Stimulated activated CD4-positive, alpha-beta T cell treated with anti-CD3 and anti-CD28 coated beads, Interleukin-1b, Interleukin-23, amount 100 ng/mL, for 48 hours (primary cell): ENCODE measurements at places on chromosomes 1 and 21.
A peak's percentile ranks its signal among the peaks of the same experiment; 100 is the strongest.

GRCh38 chr1:1973716-1974642 is 29.6 kb downstream of the CFAP74 start:
- no peak for DNase-seq

DNA sequence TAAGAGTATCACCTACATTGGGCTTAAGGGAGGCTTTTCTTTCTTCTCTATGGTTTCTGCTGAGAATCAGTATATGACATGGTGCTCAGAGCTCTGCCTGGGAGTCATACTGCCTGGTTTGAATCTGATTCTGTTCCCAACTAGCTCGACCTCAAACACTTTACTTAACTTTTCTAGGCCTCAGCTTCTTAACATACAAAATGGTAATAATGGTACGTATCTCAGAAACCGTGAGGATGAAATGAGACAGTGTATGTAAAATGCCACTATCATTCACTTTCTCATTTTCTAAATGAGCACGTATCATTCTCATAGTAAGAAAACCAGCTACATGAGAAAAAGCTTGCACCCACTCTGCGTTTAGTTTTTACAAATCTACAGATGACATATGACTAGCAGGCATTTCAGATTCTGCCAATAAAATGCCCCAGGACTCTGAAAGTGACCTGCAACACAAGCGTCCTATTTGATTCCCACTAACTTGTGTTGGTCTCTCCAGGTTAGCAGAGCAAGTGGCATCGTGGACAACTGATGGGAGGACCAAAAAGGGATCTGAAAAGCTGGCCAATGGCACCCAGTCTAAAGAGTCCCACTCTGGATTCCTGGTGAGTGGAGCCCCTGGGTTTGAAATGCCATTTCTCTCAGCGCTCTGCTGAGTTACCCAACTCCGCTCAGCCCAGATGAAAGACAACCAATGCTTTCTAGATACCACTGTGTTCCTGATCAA is 6.1 kb downstream of the CTNNBIP1 start:
- peak; percentile 49 for DNase-seq

GRCh38 chr21:41832596-41833496 is 46.3 kb downstream of the PRDM15 start:
- DNase-seq = no peak

DNA sequence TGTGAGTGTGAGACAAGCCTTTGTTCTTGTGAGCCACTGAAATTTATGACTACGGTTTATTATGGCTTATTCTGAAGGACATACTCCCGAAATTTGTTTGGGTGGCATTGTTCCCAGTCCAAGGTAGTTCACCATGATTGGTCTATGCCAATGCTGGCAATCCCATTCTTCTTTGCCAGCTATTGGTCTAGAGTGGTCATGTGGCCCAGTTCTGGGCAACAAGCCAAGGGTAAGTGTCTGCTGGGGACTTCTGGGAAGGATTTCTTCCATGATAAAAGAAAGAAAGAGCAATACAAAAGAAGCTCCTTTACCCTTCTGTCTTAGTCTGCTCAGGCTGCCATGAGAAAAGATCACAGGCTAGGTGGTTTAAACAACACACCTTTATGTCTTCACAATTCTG is 201.6 kb downstream of the SLC35F3 start:
- no peak for DNase-seq

DNA sequence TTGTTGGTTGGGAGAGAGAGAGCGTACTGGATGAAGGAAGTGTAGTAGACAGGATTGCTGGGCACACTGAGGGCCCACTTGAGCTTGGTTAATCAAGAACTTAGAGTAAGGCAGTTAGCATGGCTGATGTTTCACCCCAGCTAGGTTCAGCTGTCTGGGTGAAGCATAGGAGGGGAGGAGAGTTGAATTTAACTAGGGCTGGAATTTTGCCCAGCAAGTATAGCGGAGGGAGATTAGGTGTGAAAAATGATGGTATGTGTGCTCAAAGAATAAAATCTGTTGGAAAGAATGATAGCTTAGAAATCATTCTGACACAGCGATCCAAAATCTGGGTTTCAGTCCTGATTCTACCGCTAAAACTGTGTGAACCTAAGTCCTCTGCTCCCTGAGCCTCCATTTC is 461.5 kb upstream of the PROX1 start:
- no peak for DNase-seq

DNA sequence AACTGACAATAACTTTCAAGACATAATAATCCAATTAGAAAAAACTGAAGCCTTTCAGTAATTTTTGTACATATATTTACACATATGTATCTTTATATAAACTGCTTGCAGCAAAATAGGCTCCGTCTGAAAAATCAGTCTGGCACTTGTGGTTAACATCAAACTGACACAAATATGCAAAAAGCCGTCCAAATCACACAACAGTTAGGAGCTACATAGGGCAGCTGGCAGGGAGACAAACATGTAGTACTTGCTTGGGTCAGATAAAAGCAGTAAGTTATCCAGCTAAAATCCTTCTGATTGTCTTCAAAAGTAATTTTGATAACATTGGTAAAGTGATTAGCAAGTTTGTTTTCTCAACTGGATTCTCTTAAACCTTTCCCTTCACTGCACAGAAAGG is 14.7 kb upstream of the GUCA2A start:
- no peak for DNase-seq

DNA sequence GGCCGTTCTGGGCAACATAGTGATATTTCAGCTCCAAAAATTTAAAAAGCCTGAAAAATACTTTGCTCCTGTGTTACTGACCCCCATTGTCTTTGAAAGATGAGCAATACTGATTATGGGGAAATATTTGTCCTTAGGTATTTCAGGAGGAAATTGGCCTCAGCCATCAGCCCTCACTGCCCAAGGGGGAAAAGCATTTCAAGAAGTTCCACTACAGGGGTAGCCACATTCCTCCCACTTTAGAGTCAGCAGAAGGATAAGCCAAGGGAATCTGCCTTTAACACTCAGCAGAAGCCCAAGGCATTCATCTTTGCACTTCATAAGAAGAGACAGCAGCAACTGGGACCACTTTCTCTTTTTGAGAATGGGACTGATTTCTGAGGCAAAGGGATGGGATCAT is 40.5 kb upstream of the ZNF326 start:
- no peak for DNase-seq

DNA sequence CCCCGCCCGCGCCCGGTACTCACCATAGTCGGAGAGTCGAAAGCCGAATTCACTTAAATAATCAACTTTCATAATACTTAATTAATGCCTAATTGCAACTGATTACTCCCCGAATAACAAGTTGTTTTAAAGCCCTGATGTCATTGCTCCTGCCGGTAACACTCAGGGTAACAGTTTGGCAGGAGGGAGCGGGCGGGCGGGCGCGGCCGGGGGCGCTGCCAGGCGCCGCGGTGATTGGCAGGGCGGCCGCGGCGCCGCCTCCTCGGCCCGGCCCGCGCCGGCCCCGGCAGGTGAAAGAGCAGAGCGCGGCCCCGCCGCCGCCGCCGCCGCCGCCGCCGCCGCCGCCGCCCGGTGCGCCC is 102.2 kb downstream of the CASZ1 start:
- DNase-seq = no peak

DNA sequence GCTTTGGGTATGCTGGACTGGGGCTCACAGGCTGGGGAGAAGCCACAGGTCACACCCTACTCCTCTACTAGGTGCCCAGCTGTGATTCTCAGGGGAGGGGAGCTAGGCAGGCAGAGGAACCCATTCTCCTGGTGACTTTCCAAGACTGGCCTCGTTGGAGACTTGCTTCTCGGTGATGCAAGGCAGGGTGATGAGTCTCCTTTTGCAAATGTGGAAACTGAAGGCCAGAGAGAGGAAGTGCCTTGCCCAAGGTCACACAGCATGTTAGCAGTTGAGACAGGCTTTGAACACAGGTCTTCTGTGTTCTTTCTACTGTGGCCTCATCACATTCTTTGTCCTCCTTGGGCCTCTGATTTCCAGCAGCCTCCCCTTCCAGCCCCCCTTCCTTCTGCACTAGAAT is 20.5 kb upstream of the C1QA start:
- DNase-seq = no peak

- no peak for DNase-seq
Measured at GRCh38 chr1:20284625-20285024, 6.0 kb upstream of the VWA5B1 start.

DNA sequence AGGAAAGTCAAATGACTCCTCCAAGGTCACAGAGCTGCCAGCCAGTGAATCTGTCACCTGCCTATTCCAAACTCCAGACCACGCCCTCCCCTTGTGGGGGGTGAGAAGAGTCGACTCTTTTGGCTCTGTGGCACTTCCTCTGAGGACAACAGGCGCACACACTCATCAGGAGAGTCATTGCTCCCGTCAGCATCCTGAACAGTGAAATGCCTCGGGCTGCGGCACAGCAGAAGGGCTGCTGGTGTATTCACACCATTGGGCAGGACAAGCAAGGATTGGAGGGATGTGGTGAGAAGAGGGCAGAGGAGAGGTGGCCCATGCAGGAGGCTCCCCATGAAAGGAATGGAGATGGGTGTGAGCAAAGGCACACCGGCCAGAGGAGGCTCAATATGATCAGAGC is 239.0 kb downstream of the TOMM20 start:
- no peak for DNase-seq

- DNase-seq = peak; percentile 29
Measured at GRCh38 chr1:28172713-28173150, 3.8 kb downstream of the PTAFR start.

DNA sequence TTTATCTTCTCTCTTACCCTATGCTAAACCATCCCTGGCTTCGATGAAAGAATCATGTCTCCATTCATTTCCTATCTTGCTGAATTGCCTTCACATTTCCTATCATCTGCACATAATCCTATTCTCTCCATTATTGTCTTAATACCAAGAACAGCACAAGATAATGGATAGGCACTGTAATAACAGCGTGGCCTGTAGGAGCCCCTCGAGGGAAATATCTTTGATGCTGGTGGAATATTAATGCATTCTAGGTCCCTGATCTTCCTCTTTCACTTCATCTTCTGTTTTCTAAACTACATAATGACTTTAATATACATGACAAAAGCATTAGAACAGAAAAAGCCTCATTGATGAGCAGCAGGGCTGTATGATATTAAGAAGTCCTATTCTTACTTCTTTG is 720.6 kb downstream of the RWDD3 start:
- no peak for DNase-seq

GRCh38 chr1:231836227-231836893 is 209.8 kb downstream of the DISC1 start:
- DNase-seq = no peak

DNA sequence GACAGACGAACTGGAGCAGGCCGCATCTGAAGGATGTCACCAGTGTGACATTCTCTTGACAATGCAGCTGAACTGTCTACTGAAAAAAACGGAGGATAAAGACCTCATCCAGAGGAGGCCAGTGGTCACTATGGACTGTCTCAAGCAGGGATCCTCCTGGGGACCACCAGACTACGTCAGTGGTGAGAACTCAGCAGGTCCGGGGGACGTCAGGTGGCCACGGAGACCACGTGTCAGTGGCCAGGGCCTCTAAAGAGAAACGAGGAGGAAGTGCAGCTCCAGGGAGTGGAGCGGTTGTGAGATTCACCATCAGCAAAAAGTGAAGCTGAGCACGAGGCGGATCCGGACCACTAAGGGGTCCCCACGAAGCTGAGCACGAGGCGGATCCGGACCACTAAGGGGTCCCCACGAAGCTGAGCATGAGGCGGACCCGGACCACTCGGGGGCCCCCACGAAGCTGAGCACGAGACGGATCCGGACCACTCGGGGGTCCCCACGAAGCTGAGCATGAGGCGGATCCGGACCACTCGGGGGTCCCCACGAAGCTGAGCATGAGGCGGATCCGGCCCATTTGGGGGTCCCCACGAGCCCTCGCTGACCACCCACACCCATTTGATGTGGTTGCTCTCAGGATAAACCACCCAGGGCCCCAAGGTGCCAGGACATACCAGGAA is 13.5 kb upstream of the TMEM240 start:
- no peak for DNase-seq
